ENCODE measurements at places on chromosomes 1 and 21.

GRCh38 chr1:54392401-54392800, 13.8 kb downstream of the SSBP3 start:
- DNase-seq = no peak

- DNase-seq = no peak
These were observed 12.1 kb downstream of the CLCA2 start for GRCh38 chr1:86436041-86436440.

DNA sequence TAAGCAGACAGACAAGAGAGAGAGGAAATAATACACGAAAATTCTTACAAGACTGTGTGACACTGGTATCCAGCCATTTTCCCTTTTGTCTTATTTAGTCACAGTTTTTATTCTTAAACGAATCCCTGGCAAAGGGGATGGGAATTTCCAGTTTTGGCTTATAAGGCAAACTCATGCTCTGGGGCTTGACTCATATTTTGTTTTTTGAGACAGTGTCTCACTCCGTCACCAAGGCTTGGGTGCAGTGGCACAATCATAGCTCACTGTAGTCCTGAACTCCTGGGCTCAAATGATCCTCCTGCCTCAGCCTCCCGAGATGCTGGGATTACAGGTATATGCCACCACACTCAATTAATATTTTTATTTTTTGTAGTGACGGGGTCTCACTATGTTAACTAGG, 31.9 kb downstream of the PTGER3 start:
- no peak for DNase-seq

- no peak for DNase-seq
These were observed 40.7 kb downstream of the NME7 start for GRCh38 chr1:169326956-169327268.

GRCh38 chr1:40732756-40733301, 41.3 kb downstream of the NFYC start:
- no peak for DNase-seq

DNA sequence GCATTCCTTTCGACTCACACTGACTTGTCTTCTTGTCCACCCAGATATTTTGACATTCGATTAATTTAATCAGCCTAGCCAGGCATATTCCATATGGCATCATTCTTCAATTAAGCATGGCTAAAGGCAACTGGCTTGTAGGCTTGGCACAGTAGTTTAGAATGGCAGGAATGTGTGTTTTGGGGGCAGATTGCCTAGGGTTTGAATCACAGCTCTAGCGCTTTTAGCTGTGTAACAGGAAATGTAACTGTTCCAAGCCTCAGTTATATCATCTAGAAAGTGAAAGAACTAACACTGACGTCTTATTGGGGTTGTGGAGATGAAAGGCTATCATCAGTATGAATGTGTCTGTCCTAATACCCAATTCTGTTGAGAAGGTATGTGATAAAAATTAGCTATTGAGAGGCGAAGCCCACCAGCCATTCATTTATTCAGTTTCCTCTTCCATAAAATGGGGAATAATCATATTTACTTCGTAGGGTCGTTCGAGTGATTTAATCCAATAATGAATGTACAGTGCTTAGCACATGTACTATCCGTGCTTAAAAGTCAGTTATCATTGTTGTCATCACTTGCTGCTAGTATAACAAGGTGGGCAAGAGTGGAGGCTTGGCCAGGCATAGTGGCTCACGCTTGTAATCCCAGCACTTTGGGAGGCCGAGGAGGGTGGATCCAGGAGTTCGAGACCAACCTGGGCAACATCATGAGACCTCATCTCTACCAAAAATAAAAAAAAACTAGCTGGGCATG, 41.6 kb upstream of the GRHL3 start:
- DNase-seq = no peak

GRCh38 chr1:4150262-4150661, 250.2 kb upstream of the C1orf174 start:
- DNase-seq = no peak

DNA sequence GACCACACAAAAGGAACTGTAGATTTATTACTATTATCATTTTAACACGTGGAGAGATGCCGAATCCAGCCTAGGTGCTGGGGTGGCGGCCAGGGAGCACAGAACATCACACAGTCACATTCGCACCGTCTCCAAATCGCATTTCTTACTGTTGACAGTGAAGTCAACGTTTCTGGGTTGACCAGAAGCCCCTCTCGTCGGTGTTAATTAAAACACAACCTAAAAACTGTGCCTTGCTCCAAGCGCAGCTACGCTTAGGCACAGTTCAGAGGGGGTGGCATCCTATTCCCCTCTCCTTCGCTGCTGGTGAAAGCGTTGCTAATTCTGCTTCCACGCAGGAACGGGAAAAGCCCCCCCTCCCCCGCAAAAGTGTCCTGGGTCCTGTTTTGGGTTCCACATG, 4.1 kb downstream of the RIPK4 start:
- DNase-seq = no peak

DNA sequence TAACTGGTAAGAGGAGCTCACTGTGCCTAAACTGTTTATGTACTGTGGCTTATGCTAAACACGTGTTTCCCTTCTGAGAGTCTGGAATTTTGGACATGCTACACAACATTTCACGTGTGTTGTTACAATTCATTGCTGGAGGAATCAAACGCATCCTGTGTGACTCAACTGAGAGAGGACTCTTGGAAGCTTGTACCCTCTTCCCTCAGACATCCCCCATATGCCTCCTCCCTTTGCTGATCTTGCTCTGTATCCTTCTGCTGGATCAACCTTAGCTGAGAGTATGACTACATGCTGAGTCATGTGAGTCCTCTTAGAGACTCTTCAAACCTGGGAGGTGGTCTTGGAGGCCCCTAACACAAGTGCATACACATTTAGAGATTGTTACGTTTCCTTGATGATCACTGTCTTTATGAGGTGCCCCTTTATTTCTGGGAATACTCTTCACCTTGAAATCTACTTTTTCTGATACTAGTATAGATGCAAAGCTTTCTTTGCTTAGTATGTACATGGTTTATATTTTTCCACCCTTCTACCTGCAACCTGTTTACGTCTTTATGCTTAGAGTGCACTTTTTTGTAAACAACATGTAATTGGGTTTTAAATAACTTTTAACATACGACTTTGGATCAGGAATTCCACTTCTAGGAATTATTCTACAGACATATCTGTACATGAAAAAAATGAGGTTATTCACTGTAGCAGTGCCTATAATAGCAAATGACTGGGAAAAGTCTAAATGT, 8.7 kb downstream of the NPHP4 start:
- peak; percentile 55 for DNase-seq

GRCh38 chr21:38159355-38159754, 97.4 kb upstream of the KCNJ15 start:
- peak; percentile 61 for DNase-seq

DNA sequence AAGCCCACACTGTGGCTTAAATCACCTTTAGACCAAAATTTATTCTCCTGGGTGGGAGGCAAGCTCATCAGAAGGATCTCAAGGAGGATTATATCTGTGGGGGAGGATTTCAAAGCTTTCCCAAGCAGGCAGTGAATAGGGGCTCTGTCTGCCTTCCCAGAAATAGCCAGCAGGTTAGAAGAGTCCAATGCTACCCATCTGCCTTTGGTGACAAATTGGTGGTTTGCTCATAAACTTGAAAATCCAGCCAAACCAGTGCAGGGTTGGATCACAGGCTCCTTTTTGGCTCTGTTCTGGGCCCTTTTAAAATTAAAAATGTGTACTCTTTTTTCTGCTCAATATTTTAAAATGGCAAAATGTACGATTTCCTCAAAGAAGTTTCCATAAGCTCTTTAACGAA, 118.9 kb upstream of the ZC3H11B start:
- no peak for DNase-seq

GRCh38 chr1:242743983-242744780, 219.7 kb upstream of the PLD5 start:
- no peak for DNase-seq

GRCh38 chr1:200265104-200265503, 144.7 kb downstream of the ZNF281 start:
- DNase-seq = no peak

DNA sequence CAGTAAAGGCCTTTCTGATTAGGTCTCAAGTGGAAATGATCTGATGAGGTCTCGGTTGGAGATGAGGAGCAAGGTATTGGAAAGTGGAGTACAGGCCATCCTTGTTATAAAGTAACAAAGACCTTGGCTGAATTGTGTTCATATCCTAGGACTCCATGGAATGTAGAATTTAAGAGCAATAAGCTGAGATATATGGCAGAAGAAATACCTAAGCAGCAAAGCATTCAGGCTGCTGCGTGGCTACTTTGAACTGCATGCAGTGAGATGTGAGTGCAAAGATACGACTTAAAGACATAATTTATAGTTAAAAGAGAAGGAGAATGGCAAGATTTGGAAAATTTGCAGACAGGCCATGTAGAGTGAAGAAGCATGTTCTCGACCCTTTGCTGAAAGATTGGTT, 11.2 kb upstream of the XPR1 start:
- DNase-seq = no peak

GRCh38 chr1:243213045-243213787, 41.9 kb downstream of the CEP170 start:
- peak; percentile 57 for DNase-seq
